PC-3 (cell line): ENCODE measurements at places on chromosomes 11 and 22. TPM values are rescaled to one million over a fixed set of nuclear protein-coding genes. Genes with fewer than 3 reads are reported as not detected.

The SCGB2A2 gene
- total RNA-seq: not detected in 2 replicates

DNA sequence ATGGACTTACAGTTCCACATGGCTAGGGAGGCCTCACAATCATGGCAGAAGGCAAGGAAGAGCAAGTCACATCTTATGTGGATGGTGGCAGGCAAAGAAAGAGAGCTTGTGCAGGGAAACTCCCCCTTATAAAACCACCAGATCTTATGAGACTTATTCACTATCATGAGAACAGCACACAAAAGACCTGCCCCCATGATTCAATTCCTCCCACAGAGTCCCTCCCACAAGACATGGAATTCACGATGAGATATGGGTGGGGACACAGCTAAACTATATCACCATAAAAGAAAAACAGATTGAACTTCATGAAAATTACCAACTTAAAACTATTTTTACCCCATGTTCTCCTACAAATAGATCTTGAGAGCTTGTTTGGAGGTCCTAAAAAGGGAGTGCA is 19.6 kb downstream of the ENTHD1 start:
- H3K27me3 ChIP-seq: peaks cover 42% of the 10 kb centered on the region
- no peaks in the 10 kb centered on the region for H3K4me1 ChIP-seq

The SPCS2 gene
- 129 and 142 TPM in 2 replicates for total RNA-seq

DNA sequence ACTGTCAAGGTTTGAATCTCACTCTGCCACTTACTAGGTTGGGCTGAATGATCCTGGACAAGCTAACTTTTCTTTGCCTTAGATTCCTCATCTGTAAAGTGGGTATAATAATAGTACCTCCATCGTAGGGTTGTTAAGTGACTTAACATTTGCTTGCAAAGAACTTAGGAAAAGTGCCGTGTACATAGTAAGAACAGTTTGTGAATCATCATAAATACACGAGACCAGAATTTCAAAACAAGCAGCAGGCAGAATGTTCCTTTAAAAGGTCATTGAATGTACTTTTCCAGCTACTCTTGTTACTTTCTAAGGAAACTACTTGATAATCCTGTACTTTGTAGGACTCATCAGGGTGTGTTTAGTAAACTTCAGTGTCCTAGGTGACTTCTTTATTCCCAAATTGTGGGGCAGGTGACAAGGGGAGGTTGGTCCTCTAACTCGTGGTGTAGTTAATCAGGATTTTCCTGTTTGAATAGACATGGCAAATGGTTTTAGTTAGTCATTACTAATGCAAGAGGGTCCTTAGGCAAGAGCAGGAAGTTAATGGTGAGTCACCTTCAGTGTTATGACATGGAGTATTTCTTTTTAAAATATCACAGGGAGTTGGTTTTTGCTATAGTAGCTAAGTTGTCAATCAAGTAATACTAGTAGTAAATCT is 67.9 kb downstream of the YAP1 start:
- H3K36me3 ChIP-seq: peaks cover 20% of the 10 kb centered on the region
- peak; percentile 99 for DNase-seq
- peak overlapping the region; percentile 80 for H3K27ac ChIP-seq
- peak overlapping the region; percentile 26; the same call in 1 of the 2 replicates for H3K4me3 ChIP-seq
- H3K27me3 ChIP-seq: no peaks in the 10 kb centered on the region
- H3K4me1 ChIP-seq: peaks cover 27% of the 10 kb centered on the region

GRCh38 chr11:19077965-19078364 is 17.4 kb upstream of the MRGPRX2 start:
- peaks cover 43% of the 10 kb centered on the region for H3K4me1 ChIP-seq
- no peaks in the 10 kb centered on the region for H3K36me3 ChIP-seq
- H3K27me3 ChIP-seq: no peaks in the 10 kb centered on the region
- no peak for DNase-seq
